ENCODE measurements at places on chromosomes 1 and 21.
A peak's percentile ranks its signal among the peaks of the same experiment; 100 is the strongest.

GRCh38 chr1:149962736-149963135 lies 26.1 kb upstream of the MTMR11 start:
- DNase-seq, result no peak

GRCh38 chr1:156813750-156814570 lies 2.7 kb downstream of the SH2D2A start:
- peak; percentile 78 for DNase-seq

DNA sequence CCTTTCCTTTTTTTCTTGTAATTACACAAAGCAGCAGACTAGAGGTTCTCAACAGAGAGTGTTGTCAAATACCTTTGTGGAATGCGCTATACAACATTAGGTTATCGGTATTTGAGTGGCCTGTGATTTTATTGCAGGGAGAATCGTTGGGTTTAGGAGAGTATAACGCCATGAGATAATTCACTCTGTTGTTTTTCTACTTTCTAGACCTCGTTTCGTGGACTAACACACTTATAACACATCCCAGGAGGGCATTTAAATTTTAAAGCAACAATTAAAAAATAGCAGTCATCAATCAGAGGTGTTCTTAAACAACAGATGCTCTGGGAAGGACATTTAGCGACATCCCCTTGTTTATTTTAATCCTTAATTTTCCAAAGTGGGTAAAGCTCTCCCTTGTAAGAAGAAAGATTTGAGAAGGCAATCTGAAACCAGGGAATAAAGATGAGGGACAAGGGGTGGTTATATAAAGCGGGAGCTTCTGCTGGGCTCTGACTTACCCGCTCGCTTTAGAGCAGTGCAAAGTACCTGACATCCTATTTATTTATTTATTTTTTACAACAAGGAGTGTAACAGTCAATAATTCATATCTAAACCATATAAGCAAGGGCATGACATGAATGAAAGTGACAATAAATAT lies 4.9 kb downstream of the PBX1 start:
- no peak for DNase-seq

DNA sequence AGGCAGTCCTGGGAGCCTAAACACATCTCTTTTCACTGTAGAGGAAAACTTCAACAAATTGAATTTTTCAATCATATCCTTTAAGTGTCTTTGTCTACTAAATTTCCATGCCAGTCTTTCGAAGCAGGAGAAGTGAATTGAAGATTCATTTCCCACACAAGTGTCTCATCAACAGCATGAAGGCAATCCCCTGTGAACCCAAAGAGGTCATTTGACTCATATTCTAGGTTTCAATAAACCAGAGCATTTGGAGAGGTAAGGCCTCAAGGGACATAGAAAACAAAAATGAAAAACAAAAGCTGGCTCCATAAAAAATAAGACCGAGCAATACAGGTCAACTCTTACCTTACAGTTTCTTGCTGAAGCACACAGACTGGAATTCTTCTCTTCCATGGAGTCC lies 94.1 kb upstream of the ATP1B1 start:
- no peak for DNase-seq

DNA sequence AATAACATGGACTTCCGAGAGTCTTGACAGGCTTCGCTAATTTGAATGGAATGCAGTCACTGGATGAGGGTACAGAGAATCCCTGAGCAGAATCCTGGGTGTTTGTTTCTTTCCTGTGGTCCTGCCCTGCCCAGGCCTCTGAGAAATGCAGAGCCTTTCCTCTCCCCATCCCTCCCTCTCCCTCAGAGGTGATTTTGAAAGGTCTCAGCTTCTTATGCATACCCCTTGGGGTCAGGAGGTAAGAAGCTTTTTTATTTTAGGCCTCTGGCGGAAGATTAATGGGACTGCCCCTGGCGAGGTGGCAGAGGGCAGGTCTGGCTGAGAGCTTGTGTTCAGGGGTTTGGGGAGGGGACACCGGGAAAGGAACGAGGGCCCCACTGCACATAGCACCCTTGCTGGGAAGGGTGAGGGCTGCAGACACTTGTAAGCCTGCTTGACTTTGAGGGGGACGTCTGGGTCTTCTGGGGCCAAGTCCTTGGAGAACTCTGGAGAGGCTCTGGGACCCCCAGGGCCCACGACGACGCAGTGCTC lies 116.5 kb upstream of the SLC45A1 start:
- no peak for DNase-seq

- DNase-seq, result no peak
These were observed 21.2 kb downstream of the AGRN start for GRCh38 chr1:1041092-1041523.

DNA sequence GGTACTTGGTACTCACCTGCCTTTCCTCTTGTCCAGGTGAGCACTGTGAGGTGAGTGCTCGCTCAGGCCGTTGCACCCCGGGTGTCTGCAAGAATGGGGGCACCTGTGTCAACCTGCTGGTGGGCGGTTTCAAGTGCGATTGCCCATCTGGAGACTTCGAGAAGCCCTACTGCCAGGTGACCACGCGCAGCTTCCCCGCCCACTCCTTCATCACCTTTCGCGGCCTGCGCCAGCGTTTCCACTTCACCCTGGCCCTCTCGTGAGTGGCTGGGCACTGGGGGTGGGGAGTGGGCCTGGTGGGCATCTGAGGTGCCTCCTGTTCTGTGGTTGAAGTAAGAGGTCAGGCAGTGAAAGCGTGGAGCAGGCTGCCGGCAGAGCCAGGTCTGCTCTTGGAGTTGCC lies 11.7 kb downstream of the CELSR2 start:
- DNase-seq, result no peak

- no peak for DNase-seq
These were observed 31.1 kb downstream of the TMEM50A start for GRCh38 chr1:25369241-25369640.

GRCh38 chr21:15256996-15257395 lies 192.2 kb upstream of the NRIP1 start:
- no peak for DNase-seq

- DNase-seq, result no peak
These were observed 512 bp downstream of the FBLIM1 start for GRCh38 chr1:15758953-15759661.

- DNase-seq, result no peak
These were observed 2.8 kb downstream of the DIRAS3 start for GRCh38 chr1:68047659-68048026.

- no peak for DNase-seq
These were observed 245.4 kb downstream of the KCNJ6 start for GRCh38 chr21:37670883-37671282.

- DNase-seq, result no peak
These were observed 271.8 kb downstream of the RRAGC start for GRCh38 chr1:38587766-38588165.

DNA sequence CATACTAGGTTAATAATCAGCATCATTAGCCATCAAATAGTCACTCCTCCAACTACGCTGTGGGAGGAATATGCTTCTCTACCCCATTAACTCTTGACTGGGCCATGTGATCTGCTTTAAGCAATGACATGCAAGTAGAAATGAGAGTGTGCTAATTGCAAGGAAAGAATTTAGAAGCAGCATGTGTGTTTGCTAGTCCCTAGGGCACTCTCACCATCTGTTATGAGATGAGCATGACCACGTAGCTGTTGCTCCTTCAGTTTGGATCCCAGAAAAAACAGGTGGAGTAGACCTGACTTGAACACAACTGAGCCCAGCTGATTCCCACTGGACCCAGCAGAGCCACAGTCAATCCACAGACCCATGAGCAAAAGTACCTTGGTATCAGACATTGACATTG lies 19.7 kb upstream of the RGS7 start:
- DNase-seq, result no peak

DNA sequence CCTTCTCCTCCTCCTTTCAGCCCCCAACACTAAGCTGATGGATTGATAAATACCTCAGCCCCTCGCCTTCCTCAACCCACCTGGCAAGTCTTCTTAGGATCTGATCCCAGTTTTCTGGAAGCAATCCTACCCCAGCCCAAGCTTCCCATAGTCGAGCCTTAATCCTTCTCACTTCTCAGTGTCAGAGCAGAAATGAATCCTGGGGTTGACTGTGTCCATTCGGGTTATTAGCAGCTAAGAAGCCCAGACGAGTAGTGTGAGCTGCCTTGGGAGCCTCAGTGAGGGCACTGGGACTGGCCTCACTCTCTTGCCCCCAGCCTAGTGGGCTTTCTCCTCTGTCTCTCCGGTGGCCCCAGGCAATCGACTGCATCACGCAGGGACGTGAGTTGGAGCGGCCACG lies 12.4 kb upstream of the PEAR1 start:
- DNase-seq, result no peak

GRCh38 chr1:17363351-17363750 lies 8.6 kb upstream of the PADI6 start:
- DNase-seq, result no peak

- no peak for DNase-seq
These were observed 51.2 kb downstream of the XKR8 start for GRCh38 chr1:28010969-28011368.

- no peak for DNase-seq
These were observed 766.5 kb upstream of the B3GALT2 start for GRCh38 chr1:193952778-193953374.
